C1 segment of cervical spinal cord (tissue), 14 donors: ENCODE measurements at places on chromosomes 6 and 20.

DNA sequence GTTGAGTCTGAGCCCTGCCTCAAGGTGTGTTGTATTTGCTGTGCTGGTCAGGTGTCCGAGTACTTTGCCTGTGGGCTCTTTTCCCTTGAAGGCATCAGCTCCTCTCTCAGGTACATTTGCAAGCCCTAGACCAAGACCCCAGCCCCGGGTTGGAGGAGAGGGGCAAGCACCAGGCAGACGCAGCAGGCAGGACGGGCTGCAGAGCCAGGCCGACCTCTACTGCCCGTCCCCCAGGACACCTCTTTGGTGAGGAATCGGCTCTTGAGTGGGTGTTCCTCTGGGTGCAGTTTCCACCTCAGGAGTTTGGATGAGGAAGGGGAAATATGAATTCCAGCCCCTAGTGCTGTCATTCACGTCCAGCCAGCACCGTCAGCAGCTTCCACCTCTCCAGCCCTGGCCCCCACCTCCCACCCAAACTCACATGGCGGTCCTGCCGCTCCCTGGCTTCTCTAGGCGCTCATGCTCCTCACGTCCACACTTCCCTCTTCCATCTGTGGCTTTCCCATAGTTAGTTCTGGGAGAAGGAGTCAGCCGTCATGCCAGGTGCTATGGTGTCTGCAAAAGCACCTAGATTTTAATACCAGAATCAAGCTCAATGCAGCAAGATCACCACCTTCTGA lies 183.9 kb downstream of the DLL1 start:
- no peak for DNase-seq

GRCh38 chr6:83442752-83443151 lies 11.9 kb upstream of the ME1 start:
- DNase-seq: no peak

DNA sequence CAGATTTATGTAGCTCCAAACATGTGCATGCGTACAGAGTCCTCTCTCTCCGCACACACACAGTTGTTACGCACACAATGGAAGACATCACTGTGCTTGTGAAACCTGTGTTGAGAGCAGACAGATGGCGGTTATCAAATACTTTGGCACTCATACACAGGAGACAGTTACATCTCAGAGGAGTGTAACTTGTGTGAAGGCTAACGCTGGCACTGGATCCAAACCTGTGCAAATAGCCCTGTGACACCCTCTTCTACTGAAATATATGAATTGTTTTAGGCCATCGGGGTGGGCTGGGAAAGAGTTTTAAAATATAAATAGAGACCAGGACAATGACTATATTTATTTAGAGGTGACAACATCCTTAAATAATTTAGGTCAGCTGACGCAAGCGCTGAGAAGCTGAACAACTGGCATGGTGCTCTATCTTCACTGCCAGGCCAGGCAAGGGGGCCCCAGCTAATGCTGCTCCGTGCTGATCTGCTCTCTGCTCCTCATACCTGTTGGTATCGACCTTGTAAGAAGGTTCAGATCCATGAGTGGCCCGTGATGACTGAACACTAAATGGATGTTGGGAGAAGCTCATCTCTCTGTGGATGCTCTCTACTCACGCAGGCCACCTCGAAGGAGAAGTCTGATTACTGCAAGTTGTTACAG lies 69.4 kb downstream of the FOXC1 start:
- no peak for DNase-seq

- DNase-seq: no peak
Observed at GRCh38 chr20:63664861-63665594, 6.9 kb downstream of the RTEL1 start.

GRCh38 chr6:161507375-161507774 lies 233.5 kb upstream of the AGPAT4 start:
- no peak for DNase-seq

DNA sequence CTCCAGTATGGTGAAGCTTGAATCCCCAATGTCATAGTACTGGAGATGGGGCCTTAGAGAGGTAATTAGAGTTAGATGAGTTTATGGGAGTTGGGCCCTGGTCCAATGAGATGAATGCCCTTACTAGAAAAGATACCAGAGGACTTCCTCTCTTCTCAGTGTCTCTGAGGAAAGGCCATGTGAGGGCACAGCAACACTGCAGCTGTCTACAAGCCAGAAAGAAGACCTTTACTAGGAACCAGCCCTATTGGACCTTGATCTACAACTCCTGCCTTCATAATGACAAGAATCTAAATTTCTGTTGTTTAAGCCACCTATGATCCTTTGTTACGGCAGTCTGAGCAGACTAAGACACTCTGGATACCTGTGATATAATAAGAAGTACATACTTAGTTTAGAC lies 31.4 kb upstream of the AKAP7 start:
- DNase-seq: no peak

GRCh38 chr6:87465051-87465450 lies 7.7 kb upstream of the SLC35A1 start:
- DNase-seq: no peak

DNA sequence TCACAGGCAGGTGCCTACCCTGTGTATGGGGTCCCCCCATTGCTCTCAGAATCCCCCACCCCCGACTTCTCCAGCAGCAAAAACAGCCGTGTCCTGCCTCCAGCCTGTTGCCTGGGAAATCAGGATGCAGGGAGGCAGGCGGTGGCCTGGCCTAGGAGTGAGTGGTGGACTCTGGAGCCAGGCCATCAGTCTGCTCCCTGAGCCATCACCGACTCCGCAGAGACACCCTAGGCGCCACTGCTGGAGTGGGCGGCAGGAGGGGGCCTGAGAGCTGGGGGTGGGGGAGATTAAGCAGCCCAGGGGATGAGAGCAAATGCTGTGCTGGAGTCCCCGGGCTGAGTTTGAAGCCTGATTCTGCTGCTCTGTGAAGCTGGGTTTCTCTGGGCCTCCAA lies 93.2 kb downstream of the CD40 start:
- DNase-seq: no peak

DNA sequence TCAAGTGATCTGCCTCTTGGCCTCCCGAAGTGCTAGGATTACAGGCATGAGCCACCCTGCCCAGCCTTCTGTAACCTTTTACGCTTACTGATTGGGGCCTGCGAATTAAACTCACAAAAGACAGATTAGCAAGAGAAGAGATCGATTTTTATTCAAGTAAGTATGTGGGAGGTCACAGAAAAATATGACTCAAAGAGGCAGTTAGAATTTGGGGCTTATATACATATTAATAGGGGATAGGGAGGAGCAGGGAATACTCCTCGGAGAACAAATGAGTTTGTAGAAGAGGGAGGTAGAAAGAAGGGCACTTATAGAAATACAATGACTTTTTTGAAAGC lies 78.9 kb downstream of the CD24 start:
- no peak for DNase-seq
